ENCODE measurements at places on chromosomes 2 and 18.
A peak's percentile ranks its signal among the peaks of the same experiment; 100 is the strongest.

DNA sequence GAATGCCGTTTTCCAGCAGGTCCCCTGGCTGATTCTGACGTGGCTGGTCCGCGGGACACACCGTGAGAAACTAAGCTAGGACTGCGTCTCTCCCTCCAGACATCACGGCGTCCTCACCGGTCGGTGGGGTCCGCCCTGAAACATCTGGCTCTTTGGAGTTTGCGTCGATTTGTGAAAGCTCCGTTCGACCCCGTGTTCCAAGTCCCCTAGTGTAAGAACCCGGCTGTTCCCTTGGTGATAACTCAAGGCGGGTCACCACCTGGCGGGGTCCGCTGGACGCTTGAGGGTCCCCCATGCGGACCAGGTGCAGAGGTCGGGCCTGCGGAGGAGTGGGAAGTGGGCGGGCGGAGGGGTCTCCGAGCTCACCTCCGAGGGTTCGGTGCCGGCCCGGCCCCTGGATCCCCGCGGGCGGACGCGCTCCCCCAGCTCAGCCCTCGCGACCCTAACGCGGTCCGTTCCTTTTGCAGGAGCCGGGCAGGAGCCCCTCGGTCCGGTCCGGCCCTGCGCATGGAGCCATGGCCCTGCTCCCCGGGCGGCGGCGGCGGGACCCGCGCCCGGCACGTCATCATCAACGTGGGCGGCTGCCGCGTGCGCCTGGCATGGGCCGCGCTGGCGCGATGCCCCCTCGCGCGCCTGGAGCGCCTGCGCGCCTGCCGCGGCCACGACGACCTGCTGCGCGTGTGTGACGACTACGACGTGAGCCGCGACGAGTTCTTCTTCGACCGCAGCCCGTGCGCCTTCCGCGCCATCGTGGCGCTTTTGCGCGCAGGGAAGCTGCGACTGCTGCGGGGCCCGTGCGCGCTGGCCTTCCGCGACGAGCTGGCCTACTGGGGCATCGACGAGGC is 65.6 kb downstream of the KCNG2 start:
- no peak for DNase-seq

- DNase-seq: no peak
Observed at GRCh38 chr18:26419746-26420145, 128.6 kb downstream of the KCTD1 start.

- DNase-seq: no peak
Observed at GRCh38 chr2:70115646-70116442, 28.6 kb downstream of the PCBP1 start.

GRCh38 chr18:24181806-24182205 is 42.9 kb downstream of the CABYR start:
- peak; percentile 15 for DNase-seq

DNA sequence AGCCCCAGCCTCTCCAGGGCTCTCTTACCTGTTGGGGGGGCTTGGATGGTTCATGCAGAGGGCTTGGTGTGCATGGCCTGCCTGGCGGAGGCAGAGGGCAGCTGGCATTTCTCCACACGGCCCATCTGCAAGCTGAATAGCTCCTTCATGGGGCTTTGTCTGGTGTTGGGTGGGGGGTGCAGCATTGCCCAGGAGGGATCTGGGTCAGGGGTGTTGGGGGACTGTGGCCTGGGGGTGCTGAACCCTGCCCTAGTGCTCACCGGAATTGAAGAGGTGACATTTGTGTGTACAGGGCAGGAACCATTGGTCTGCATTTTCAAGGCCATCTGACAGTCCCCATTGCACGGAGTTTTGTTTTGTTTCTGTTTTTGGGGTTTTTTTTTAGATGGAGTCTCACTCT is 58.8 kb upstream of the HAAO start:
- DNase-seq: no peak

- no peak for DNase-seq
Observed at GRCh38 chr2:128589681-128590080, 271.0 kb upstream of the HS6ST1 start.

DNA sequence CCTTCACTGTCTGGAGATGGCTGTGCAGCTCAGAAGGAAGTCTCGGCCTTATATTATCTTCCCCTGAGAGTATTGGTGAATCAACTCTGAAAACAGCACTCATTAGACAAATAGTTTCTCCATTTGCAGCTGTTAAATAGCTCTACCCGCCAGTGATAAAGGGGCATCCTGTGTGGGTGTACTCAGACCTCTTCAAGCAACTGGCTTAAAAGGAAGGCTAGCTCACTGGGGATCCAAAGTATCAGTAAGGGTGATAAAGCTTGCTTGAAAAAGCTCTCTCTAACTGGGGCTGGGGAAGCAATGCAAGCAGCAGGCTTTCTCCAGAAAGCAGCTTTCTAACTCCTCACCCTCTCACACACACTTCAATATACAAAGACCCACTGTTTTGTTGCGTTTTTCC is 64.9 kb upstream of the PSMD14 start:
- no peak for DNase-seq

DNA sequence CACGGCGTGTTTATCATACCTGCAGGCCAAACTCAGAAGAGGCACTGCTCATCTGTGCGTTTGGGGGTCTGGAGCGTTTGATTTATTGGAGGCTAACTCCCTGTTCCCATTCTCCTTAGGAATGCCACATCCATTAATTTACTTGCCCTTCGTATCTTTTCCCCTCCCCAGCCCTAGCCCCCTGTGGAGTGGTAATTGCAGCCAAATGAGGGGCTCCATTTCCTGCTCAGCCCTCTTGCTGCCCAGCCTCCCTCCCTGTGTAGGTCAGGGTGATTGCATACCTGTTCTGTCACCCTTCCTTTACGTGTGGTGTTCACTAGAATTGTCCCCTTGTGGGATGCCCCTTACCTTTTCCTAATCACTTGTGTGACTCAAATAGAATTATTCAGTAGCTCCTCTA is 120.4 kb downstream of the MAP3K20 start:
- no peak for DNase-seq

DNA sequence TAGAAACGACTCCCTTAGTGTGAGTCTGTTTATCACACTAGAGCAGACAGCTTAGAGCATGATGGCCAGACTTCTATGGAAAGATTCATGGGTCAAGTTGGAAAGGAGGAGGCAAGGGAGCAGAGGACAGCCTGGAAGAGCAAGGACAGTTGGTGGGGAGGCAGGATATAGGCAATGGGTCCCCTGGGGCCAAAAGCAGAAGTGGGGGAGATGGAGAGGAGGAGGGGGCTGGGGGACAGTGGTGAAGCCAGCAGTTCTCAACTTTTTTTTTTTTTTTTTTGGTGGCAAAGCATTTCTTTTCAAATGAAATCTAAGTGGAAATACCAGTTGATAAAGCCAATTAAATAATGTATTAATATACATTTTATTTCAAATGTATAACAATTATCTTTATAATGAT is 197.9 kb downstream of the HRH4 start:
- DNase-seq: no peak

DNA sequence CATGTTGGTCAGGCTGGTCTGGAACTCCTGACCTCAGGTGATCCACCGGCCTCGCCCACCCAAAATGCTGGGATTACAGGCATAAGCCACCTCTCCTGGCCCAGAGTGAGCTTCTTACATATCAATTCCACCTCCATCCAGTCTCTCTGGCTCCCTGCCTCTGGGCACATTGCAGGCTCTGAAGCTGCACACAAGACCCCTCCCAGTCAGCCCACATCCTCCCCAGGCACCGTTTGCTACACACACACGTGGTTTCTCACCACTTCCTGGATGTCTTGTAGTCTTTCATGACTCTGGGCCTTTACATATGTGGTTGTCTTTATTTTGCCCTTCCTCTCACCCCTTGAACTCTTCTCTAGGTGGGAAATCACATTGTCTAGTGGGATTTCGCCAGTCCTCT is 64.0 kb upstream of the CABLES1 start:
- no peak for DNase-seq

DNA sequence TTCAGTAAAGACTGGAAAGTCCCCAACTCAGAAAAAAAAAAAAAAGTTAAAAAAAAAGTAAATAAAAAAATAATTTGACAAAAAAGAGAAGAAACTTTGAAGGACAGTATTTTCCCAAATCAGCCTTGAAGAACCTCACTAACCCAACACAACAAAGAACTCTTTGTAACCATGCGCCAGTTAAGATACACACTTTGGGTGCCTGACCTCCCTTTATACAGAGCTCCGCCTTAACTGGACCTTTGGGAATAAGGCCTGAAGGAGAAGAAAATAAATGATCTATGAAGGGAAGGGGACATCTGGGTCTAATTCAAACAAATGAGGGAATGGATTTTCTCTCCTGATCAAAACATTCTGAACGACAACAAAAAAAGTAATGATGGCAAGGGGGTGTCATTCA is 2.2 kb upstream of the GFPT1 start:
- no peak for DNase-seq

All from SJSA1 (cell line).